Stimulated activated CD4-positive, alpha-beta T cell treated with anti-CD3 and anti-CD28 coated beads, Interleukin-15, amount 100 ng/mL, for 1 hour (primary cell): ENCODE measurements at places on chromosomes 3 and 15.

DNA sequence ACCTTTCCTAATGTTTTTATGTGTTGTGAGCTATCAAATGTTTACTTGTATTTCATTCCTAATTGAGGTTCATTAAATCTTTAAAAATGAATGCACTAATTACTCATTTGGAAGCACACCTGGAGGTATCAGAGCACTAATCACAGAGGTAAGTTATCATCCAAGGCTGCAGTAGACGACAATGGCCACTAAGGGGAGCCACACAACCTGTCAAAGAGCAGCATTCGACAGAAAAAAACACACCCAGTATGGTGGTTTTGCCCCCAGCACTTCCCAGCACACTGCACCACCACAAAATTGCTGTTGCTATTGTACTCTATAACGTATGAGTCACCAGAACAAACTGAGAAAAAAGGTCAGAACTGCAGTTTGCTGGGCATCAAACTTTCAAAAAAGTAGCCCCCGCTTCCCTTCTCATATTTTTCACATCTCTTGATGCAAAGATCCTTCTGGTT is 205.9 kb upstream of the IGF1R start:
- no peak for DNase-seq

DNA sequence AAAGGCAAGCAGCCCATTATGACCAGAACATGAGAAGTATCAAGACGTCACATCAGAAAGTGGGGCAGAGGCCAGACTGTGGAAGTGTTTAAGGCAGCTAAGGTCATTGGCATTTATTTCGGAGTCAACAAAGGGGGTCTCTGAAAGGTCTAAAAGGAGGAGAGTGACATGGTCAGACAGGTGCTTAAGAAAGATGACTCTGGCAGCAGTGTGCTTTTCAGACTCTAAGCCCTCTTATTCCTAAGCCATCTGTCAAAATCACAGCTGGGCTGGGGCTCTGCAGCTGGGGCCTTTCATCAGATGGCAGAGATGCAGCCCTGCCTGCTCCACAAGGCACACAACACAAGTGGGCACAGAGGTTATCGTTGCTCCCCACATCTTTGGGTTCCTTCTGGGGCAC is 14.0 kb downstream of the FBXL22 start:
- no peak for DNase-seq

DNA sequence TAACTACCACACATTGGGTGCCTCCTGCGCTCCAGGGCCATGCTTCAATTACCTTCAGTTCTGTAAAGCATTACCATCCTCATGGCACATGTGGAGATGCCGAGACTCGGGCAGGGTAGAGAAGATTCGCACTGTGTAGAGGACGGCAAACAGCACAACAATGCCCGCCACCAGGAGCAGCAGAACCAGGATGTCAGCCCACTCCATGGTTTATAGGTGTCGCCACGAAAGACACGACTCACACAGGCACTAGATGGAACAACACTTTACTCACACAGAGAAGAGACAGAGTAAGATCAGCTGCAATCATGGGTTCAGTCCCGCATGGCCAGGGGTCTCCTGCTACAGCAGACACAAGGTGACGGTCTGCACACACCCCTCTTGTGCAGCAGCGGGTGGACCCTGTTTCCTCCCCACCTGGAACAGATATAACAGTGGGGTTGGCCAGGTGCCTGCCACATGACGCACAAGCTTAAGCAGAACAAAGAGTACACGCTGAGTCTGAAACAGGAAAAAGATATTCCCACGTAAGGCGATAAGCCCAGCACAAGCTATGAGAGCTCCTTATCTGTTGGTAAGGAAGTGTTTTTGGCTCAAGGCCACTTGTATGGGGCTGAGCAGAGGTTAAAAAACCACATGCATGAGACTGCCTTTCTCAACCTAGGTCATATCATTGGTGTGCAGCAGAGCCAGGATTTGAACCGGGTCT is 2.5 kb upstream of the TBC1D21 start:
- no peak for DNase-seq

DNA sequence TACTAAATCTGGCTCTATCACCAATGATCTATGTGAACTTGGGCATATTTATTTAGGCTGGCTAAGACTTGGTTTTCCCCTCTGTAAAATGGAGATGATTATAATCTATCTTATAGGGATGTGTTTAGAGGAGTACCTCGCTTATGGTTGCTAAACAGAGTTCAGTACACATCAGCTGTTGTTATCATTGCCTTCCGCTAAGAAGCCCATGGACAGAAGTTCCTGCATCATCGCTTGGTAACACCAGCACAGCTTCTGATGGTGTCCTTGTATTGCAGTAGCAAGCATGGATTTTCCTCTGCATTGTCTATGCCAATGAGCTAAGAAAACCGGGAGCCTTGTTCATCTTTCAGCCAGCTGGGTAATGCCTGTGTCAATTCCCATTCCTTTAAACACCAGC is 73.1 kb upstream of the LRTM1 start:
- DNase-seq: no peak

GRCh38 chr3:52243791-52244628 is 1.5 kb upstream of the PPM1M start:
- DNase-seq: no peak

DNA sequence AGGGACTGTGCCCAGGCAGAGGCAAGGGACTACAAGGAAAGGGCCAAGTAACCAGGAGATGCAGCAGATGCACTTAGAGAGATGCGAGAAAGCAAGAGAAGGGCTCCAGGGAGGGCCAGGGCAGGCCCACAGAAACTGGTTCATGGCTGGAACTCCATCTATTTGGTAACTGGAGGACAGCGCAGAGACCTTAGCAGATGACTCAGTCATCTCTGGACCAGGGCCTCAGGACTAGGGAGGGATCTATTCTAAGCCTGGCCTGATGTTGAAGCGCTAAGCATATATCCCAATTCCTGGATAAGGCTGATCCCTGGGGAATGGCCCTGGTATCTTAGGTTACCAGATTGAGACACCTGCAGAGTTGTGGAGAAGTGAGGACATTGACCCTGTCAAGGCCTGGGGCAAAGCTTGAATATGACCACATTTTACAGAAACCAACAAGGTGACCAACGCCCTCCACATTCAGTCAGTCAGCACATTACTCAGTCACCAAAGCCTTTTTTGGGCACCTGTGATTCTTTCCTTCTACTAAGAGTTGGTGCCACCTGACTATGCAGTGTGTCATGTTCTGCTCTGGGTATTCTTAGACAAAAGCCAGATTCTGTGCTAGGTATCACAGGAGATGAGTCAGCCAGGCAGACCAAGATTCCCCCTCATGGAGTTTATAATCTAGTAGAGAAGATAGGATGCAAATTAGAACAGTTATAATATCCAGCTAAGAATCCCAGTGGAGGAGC is 68.4 kb upstream of the SLCO3A1 start:
- DNase-seq: no peak

- no peak for DNase-seq
Measured at GRCh38 chr15:27119695-27120266, 148.8 kb downstream of the GABRG3 start.

- no peak for DNase-seq
Measured at GRCh38 chr15:71393383-71393782, 278.1 kb downstream of the THSD4 start.

DNA sequence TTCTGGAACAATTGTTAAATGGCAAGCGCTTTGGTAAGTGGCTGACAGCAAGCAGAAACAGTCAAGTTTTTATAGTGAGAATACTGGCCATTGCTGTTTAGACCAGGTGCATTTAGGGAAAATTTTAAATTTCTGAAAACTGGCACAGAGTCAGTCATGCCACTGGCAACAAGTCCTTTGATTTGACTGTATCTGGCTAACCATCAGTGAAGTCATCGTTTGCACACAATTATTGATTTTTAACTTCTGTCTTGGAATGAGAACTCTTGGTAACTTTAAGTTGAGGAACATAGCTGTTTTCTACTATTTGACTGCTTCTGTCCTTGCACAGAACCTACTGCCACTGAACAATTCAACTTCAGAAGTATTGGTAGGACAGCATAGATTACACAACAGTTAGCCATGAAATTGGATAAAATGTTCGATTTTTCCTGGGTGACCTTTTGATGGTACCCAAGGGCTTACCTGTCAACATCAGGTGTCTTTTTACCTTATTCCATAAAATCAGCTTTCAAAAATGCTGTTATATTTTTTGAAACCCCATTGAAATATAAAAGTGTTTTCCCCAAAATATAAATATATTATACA is 225.0 kb downstream of the PDZRN3 start:
- no peak for DNase-seq

GRCh38 chr3:9869955-9870354 is 10.1 kb downstream of the CIDEC start:
- DNase-seq: no peak

GRCh38 chr15:45030743-45031142 is 7.7 kb downstream of the SORD start:
- DNase-seq: no peak

DNA sequence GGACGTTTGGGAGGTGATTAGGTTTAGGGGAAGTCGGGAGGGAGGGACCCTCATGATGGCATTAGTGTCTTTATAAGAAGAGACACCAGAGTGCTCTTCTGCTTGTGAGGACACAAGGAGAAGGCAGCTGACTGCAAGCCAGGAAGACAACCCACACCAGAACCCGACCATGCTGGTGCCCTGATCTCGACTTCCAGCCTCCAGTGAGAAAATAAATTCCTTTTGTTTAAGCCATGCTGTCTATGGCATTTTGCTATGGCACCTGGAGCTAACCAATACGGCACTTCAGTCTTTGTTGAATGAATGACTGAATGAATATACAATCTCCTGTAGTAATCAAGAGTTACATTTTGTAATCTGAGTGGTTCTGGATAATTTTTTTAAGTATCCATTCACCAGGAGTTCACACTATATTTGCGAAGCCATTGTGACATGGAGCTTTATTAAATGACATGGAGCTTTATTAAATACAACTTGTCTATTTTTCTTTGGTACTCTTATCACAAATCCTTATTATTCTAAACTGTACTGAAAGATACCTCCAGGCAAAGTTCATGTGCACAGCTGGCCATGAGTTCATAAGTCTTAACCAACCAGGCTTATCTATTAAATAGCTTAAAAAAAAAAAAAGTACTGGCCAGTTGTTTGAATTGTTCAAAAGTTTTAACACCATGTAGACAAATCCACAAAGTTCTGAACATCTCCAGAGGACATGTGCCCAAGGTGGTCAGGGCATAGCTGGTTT is 24.8 kb upstream of the BHLHE40 start:
- DNase-seq: no peak

- DNase-seq: no peak
Measured at GRCh38 chr3:121834157-121834670, 646 bp downstream of the IQCB1 start.

DNA sequence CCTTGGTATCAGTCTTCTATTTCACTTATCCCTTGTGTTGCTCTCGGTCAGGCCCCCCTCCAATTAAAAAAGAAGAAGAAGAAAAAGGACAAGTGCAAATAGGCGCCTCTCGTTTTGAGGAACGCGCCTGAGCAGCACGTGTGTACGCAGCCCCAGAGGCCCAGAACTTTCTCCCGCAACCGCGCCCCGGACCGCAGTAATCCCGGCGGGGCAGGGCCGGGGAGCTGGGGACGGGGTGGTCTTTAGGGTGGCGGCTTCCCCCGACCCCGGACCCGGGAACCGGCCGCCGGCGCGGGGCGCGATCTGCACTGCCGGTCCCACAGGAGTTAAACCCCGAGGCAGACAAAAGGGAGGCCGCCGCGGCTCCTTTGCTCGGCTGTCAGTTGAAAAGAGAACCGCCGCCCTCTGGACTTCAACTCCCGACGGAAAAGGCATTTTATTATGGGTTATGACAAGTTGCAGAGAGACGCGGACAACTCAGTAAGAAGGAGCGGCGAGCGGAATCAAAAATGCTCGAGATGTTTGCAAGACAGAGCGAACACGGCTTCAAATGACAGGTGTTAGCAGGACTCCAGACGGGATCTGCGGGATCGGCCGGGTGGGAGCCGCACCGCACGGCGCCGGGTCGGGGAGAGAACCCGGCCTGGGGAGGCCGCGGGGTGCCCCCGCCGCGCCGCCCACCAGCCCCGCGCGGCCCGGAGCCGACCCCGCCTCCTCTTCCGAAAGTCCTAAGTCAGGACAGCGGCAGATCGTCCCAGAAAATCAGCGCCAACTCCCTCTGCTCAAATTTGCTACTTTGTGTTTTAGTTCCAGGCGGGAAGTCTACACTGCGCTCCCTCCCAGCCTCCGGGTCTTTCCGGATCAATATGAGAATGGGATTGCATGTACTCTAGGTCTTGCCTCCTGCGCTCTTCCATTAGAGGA is 79.0 kb downstream of the NR2F2 start:
- DNase-seq: no peak

DNA sequence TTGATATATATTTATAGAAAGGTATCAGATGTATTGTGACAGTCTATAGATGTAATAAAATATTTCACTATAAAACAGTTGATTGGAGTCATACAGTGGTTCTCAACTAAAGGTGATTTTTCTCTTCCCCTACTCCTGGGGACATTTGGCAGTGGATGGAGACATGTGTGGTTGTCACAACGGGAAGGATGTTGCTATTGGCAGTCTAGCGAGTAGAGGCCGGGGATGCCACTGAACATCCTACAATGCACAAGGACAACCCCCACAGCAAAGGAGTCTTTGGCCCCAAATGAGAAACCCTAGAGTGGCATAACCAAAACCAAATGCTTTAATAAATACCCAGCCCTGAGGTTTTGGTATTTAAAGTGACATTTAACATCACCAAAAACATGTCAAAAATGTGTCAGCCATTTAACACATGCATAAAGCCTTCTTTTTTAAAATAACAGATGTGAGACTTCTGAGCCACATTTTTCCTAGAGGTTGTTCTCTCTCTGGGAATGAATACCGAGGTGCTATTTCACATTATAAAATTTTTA is 367.5 kb downstream of the PTPRG start:
- no peak for DNase-seq

- no peak for DNase-seq
Measured at GRCh38 chr3:127276396-127276795, 11.4 kb downstream of the PRR20G start.

- DNase-seq: no peak
Measured at GRCh38 chr15:37695719-37696118, 238.7 kb upstream of the TMCO5A start.

DNA sequence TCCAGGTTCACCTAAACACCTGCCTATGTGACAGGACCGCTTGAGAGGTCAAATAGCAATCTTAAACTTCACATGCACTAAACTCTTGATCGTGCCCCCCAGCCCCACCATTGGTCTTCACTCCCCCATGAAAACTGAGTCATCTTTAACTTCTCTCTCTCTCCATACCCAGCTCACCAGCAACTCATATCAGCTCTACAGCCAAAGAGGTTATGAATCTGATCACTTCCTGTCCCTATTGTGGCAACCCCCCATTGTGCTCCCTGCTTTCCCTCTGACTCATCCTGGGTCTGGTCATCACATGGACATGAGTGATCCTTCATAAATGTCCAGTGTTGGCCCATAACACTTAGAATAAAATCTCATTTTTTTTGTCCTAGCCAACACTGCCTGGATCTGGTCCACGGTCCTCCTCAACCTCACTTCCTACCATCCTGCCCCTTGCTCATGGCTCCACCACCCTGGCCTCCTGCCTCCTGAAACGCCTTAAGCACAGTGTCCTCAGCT is 103.4 kb upstream of the HACD2 start:
- DNase-seq: no peak
